ENCODE measurements at places on chromosomes 2 and 18.

GRCh38 chr2:174788291-174788929 is 24.1 kb upstream of the CHRNA1 start:
- DNase-seq, result no peak

DNA sequence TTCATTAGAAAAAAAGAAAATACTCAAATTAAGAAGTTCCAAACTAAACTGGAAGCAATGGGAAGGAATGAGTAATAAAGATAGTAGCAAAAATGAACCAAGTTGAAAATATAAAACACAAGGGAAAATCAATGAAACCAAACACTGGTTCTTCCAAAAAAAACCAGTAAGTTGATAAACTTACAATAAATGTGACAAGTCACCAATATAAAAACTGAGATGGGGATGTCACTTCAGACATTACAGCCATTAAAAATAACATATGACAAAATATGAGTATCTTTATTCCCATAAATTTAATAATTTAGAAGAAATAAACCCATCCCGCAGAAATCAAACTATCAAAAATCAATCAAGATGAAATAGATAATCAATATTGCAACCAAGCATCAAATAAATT is 633.9 kb upstream of the RAB6C start:
- no peak for DNase-seq

- DNase-seq, result no peak
Measured at GRCh38 chr2:23354554-23354953, 30.4 kb upstream of the KLHL29 start.

GRCh38 chr2:218343591-218343990 is 13.1 kb upstream of the CATIP start:
- no peak for DNase-seq

DNA sequence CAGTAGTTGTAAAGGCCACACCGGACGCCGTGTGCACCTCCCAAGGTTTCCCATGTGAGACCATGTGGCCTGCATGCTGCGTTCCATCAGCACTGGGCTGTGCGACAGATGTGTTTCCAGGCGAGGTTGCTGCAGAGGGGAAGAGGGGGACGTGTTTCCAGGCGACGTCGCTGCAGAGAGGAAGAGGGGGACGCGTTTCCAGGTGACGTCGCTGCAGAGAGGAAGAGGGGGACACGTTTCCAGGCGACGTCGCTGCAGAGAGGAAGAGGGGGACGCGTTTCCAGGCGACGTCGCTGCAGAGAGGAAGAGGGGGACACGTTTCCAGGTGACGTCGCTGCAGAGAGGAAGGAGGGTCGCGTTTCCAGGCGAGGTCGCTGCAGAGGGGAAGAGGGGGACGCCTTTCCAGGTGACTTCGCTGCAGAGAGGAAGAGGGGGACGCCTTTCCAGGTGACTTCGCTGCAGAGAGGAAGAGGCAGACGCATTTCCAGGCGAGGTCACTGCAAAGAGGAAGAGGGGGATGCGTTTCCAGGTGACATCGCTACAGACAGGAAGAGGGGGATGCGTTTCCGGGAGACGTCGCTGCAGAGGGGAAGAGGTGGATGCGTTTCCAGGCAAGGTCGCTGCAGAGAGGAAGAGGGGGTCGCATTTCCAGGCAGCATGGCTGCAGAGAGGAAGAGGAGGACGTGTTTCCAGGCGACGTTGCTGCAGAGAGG is 24.5 kb downstream of the NFATC1 start:
- no peak for DNase-seq

- no peak for DNase-seq
Measured at GRCh38 chr2:63888490-63889402, 47.0 kb downstream of the UGP2 start.

DNA sequence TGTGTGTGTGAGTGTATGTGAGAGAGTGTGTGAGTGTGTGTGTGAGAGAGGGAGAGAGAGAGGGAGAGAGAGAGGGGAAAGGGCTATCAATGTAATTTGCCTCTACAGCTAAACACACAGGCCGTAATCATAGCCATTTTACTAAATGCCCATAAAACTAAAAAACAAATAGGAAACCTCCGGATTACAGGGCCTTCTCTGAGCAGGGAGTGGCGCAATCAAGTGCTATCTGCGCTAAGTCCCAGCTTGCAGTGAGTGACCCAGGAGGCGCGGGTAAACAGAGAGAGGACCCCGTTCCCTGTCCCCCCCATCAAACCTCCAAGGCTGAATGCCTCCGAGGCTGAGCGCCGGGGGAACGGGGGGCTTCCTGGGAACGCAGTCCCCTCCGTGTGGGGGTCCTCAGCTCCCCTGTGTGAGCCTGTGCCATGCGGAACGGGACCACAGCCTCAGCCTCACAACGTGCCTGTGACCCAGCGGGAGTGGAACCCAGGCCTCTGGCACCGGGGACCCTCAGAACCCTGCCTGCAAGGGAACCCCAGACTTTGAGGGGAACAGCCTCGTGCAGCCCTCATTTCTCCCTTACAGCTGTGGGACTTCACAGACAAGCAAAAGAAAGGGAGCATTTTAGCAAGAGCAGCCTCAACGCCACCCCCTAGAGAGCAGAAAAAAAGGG is 54.7 kb upstream of the ID2 start:
- no peak for DNase-seq

GRCh38 chr18:34221971-34222306 is 2.8 kb downstream of the NOL4 start:
- no peak for DNase-seq
